Cortex of kidney (tissue), 1 donor: ENCODE measurements at places on chromosomes 7 and 10.

- DNase-seq, result no peak
Observed at GRCh38 chr10:89163265-89163995, 43.7 kb downstream of the CH25H start.

- no peak for DNase-seq
Observed at GRCh38 chr10:46090258-46090812, 44.3 kb upstream of the MSMB start.

DNA sequence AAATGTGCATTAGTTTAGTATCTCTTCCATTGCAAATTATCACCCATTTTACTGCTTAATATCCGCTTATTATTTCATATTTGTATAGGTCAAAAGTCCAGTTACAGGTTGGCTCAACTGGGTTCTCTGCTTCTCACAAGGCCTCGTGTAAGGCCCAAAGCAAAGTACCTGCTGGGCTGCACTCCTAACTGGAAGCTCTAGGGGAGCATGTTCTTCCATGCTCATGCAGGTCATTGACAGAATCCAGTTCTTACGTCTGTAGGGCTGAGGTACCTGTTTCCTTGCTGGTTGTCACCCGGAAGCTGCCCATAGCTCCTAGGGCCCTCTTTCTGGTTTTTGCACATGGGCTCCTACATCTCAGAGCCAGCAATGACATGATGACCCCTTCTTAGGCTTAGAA is 79.6 kb downstream of the RAPGEF5 start:
- no peak for DNase-seq

- DNase-seq, result no peak
Observed at GRCh38 chr7:70694971-70695794, 436.8 kb upstream of the GALNT17 start.

DNA sequence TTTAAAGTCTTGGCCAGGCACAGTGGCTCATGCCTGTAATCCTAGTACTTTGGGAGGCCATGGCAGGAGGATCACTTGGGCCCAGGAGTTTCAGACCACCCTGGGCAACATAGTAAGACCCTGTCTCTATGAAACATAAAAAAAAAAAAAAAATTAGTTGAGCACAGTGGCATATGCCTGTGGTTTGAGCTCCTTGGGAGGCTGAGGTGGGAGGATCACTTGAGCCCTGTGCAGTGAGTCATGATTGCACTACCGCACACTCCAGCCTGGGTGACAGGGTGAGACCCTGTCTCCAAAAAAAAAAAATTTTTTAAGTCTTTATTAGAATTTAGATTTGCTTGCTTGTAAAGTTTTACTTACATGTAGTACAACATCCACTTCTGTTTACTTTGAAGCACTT is 14.0 kb downstream of the WNT2 start:
- DNase-seq, result no peak

- no peak for DNase-seq
Observed at GRCh38 chr7:40072268-40072667, 62.2 kb downstream of the MPLKIP start.

GRCh38 chr10:46328853-46329689 is 42.3 kb downstream of the ANTXRL start:
- DNase-seq, result no peak

DNA sequence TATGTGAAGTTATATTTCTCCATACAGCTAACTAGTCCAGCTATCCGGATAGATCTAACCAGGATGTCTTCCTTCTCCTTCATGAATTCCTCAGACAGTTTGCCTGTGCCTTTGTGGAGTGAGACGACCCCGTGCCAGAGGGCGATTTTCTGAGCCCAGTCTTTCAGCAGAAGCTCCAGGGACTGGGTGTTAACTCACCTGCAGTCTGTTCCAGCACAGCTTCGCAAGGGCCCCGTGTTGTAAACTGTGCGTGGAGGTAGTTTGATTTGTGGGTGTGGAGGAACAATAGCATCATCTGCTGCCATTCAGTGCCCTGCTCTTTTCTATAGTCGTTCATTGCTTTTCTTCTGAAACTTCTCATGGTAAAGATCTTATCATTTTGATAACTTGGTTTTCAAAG is 103.8 kb downstream of the INPP5A start:
- DNase-seq, result no peak

- no peak for DNase-seq
Observed at GRCh38 chr10:65234261-65234660, 1691.6 kb upstream of the LRRTM3 start.

- no peak for DNase-seq
Observed at GRCh38 chr7:50317221-50317678, 12.7 kb downstream of the IKZF1 start.

GRCh38 chr10:46299536-46300369 is 13.0 kb downstream of the ANTXRL start:
- no peak for DNase-seq

DNA sequence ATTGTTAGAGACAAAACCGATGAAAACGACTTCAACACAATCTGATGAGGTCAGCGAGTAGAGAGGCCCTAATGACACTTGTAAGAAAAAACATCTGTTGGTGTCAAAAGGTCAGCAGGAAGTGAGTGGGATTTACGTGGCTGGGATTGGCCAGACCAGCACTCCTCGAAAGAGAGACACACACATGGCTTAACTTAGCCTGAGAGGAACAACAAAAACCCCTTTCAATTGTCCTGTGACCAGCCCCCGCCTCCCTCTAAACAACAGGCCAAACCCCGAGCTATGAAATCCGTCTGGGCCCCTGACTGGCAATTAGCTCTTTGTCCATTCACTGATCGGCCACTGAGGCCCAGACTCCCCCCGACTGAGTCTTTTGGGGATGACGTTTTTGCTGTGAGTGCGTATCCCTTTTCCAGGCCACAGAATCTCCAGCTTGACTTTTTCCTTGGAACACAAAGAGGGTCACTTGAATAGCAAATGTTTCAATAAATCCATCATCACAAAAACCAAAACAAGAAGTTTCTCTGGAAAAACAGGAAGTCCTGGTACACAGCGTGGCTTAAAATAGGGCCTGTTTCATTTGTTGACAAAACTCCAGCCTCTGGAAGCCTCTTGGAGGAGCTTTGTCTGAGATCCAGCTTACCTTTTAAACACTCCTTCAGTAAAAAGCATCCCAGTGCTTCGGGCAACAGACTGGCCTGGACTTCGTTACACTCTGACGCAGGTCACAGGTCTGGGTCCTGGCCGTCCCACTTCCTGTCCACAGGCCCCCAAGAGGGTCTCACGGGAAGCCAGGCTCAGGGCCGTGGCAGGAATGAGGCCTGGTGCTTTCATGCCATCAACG is 103.0 kb downstream of the CTBP2 start:
- no peak for DNase-seq

DNA sequence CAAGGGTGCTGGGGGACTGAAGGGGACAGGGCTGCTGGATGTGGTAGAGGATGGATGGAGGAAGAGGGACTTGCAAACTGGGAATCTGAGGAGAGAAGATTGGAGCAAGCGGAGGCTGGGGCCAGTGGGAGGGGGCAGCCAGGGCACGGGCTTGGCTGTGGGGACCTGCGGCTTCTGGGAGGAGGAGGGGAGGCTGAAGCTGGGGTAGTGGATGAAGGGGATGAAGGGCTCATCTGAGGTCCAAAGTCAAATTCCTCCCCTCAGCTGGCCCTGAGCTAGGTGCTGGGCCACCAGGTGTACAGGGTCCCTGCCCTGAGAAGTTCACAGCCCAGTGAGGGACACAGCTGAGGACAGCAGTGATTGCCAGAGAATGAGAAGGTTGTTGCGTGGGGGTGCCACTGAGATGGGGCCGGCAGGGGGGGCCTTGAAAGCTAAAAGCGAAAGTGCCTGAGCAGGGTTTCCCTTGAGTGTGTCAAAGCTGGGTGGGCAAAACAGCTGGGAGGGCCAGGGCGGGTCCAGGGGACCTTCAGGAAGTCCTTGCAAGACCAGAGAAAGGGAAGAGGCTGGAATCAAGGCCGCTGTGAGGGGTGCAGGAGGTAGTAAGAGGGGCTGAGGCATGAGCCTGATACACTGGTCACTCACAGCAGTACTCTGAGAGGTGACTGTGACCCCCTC is 75.2 kb downstream of the MYL10 start:
- DNase-seq, result no peak

DNA sequence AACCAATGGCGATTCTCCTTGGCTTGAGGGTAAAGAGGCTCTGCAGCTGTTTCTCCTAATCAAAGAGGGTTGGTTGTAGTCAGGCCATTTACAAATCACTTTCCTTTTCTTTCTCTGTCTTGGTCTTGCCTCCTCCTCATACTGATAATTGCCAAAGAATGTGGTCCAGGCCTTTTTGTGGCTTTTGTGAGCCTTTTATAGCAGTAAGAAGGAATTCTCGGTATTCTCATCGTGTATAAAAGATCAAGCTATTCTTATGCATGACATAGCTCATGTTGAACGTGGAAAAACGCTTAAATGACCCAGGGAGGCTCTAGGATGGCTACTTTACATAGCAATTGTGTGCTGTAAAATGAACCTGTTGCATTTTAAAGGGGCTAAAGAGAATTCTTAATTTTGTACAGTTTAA is 62.6 kb downstream of the RBM20 start:
- no peak for DNase-seq

DNA sequence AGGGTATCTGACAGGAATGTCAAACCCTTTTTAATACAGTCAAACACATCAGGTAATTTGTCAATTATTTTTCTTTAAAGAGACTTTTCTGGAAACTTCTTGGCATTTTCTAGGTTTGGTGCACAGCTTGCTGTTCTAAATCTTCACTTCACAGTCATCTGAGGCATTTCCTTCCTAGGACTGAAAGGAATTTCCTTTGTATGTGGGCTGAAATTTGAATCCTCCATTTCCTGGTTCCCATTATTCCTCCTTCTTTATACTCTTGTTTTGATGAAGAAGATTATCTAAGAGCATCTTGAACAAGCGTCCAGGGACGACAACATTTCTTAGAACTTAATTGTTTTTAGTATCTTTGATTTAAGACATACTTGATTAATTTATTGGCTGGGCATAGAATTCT is 24.9 kb downstream of the CALD1 start:
- no peak for DNase-seq

GRCh38 chr7:124959676-124960075 is 30.1 kb upstream of the POT1 start:
- no peak for DNase-seq

DNA sequence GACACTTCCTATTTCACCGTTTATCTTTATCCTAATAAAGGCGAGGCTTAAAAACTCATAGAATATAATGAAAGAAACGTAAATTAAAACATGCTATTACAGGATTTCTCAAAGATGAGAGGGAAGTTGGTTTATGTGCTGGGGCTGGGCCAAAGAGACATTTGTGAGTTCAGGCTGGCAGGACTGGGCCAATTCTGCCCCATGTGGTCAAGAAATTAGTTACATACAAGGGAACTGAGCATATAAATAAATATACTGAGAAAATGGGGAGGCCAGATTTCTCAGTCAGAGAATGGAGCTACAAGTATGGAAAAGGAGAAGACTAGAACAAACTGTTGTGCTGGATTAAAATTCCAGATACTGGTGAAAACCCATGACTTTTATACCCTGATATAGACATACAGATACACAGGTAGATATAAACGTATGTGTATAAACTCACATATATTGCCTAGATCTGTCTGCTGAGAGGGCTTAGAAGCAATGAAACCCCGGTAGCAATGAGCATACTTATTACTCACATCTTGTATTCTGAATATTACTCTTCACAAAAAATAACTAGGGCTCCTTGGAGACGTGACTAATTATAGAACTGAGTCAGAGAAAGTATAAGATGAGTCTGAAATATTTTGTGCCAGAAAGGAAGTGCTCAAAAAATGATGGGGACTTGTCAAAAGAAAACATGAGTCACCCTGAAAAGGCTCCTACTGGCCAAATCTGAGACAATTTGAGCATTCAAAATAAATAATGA is 155.7 kb upstream of the FGFR2 start:
- DNase-seq, result no peak

- no peak for DNase-seq
Observed at GRCh38 chr10:59991661-59992060, 85.3 kb upstream of the CCDC6 start.

GRCh38 chr10:110073896-110074295 is 66.1 kb downstream of the ADD3 start:
- no peak for DNase-seq

GRCh38 chr7:45923290-45923689 is 2.2 kb upstream of the IGFBP3 start:
- no peak for DNase-seq

DNA sequence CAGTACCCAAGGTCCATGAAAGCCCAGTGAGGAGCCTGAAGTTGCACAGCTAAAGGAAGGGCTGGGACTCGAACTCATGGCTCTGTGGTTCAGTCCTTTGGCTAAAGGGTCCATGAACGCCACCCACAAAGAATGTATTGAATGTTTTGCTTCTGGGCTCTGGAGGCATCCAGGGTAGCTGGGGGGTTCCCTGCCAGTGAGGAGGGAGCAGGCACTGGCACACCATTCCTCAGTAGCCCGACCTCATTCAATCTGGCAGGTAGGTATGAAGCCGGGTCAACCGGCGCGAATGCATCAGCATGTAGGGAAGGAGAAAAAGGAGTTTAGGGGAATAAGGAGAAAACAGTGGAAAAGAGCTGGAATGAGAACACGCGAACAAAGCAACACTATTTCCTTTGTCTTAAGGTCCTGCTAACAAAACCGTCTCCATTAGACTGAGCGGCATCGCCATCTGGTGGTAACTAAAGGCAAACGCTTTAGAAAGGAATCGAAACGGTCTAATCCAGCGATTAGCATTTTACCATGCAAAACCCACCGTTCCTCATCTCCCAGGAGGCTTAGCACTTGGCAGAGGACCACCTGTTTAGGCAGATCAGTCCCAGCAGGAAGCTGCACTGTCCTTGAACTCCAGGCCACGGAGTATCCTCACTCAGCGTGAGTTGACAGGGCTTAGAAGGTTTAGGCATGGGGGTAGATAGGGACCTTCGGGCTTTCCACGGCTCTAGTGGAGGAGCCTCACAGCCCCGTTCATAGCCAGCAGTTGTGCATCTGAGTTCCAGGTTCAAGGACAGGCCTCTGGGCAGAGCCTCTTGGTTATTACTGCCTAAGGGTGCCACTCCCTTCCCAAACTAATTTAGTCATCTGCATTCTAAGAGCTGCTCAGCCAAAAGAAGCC is 122.8 kb downstream of the UBE2H start:
- no peak for DNase-seq

DNA sequence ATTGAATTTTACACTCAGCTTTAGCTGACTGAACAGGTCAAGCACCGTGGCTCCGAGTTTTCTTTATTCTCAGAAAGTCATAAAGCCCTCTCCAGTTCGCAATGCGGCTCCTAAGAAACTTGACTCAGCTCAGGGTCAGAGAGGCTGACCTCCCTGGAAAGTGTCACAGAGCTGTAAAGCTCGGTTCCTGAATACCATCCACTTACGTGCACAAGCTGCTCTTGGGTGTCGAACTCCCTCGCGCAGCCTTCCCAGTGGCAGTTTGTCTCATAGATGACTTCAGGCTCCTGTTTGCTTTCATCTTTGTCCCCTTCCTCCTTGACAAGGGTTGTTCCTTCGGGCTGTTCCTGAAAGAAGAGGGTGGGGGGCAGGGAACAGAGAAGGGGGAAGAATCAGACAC is 213.7 kb downstream of the GLI3 start:
- DNase-seq, result no peak

- no peak for DNase-seq
Observed at GRCh38 chr10:114662646-114663217, 4.7 kb upstream of the ABLIM1 start.
